ENCODE measurements at places on chromosomes 7 and 10.

DNA sequence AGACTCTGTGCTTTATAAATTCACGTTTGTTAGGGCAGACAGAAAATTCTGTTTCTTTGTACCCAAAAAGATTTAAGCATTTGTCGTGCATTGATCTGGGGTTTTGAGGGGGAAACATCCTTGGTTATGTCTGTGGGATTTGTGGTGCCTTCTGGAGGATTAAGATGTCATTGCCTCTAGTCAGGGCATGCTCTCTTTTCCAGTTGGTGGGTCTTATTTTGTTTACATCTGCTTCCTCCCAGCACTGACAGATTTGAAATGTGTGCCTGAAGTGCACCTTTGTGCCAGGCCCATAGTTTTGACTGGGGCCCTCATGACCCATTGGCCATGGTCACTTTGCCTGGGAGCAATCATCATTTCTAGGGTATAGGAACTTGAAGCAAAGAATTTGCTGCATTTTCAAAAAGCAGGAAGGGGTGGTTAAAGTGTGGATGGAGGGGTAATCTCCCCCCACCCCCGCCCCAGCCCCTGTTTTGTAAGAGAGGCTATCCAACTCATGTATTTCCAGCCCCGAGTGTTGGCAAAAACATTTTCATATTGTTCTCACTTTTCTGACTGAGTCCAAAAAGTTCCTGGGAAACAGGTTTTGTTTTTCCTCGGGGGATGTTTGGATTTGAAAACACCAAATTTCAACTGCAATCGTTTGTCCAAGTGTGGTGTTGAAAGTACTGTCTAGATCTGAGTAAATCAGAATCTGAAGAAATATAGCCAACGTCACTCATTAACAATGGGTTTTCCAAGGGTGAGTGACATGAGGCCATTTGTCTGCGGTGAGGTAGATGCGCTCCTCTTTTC, 388.2 kb upstream of the GALNT17 start:
- no peak for DNase-seq

DNA sequence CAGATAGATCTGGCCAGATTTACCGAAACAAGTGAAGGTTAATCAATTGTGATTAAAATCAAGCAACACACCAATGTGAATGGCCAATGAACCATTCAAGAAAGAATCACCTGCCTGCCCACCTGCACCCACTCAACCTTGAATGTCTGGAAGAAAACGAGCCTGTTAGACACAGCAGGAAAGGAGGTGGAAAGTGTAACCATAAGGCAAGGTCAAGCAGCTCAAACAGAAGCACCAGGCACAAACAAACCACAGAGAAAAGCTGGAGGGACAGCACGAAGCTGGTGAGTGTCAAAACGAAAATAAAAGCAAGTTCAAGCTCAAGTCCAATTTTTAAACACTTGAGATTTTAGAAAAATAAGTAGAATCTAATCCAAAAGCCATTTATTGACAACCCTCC, 64.9 kb downstream of the STEAP1B start:
- DNase-seq, result no peak

- DNase-seq, result no peak
Observed at GRCh38 chr7:118844748-118845147, 620.2 kb downstream of the ANKRD7 start.

- no peak for DNase-seq
Observed at GRCh38 chr10:124009231-124010015, 84.0 kb downstream of the CHST15 start.

DNA sequence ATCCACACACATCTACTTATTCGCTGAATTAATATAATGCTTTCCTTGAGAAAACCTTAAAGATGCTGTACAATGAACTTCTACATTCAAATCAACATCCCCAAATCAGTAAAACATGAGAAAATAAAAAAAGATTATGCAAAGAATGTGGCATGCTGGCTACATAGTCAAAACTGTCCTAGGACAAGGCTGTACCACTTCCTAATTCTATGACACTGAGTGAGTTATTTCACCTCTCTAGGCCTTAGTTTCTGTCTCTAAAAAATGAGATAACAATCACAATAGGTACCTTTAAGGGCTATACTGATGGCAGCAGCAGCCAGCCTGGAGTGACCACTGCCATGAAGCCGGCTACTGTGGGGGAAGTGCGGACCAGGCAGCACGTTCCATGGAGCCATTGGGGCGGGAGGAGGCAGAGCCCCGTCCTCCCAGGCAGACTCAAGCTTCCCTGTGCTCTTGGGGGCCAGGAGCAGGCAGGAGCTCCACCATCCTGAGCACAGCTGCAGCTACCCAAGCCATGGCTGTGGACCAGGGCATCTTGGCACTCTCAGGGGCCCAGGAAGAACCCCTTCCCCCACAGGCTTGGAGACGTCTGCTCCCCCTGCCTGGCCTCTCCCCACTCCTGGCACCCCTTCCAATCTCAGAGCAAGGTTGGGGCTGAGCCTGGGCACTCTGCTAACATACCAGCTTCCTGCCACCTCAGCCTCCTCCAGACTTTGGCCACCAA, 110.2 kb downstream of the ELAPOR2 start:
- DNase-seq, result no peak

DNA sequence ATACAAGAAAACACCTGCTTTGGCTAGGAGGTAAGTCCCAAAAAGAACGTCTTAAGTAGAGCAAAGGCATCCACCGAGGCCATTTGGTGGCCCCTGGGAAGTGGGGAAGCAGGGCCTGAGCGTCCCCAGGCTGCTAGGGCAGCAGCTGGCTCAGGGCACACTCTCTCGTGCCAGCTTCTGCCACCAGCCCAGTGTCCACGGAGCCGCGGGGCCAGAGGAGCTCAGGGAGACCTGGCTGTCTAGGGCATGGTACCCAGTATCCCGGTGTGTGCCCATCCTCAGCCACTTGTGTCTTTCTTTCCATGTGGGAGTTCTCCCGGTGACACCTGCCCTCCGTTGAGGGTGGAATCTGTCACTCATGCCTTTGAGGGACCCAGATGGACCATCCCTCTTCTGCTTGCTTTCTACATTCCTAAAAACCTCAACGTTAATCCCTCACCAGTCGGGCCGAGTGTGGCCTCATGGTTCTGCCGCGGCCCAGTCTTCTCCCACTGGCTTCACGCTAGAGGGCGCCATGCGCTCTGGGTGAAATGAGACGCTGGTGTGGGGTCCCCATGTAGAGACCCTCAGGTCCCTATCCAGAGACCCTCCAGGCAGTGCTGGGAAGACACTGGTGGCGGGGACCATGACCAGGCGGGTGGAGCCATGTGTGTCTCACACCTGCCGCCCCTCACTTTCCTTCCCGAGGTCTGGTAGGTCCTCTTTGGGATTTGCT, 9.5 kb upstream of the AP5Z1 start:
- no peak for DNase-seq

GRCh38 chr10:135601-136464, 578 bp downstream of the ZMYND11 start:
- peak; percentile 47 for DNase-seq

DNA sequence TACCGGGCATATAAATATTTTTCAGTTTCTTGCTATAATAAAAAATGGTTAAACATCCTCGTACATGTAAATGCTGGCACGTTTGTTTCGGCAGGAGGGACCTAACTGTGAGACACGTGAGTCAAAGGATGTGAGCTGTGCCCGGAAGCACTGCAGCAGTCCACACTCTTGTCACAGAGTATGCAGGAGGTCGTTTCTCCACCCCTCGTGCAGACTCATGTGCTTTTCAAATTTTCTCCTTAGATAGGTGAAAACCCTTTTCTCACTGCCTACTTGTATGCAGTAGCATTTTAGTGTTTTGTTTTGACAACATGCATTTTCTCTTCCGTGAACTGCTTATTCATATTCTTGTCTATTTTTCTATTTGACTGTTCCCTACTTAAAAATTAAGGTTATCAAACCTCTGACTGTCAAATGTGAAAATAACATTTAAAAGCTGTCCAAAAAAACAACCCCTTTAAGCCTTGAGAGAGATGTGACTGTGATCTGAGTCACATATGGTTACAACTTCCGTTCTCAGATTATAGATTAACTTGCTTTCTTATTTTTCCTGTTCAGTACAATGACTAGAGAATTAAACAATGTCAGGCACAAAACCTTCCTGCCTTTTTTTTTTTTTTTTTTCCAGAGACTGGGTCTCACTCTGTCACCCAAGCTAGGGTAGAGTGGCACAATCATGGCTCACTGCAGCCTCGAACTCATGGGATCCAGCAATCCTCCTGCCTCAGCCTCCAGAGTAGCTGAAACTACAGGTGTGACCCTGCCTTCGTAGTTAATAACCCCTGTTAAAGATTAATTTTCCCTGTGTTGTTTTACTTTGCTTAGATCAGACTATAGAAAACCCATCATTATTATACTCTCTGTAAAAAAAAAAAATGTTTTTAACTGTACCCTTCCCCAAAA, 45.1 kb downstream of the DPY19L1 start:
- DNase-seq, result no peak

DNA sequence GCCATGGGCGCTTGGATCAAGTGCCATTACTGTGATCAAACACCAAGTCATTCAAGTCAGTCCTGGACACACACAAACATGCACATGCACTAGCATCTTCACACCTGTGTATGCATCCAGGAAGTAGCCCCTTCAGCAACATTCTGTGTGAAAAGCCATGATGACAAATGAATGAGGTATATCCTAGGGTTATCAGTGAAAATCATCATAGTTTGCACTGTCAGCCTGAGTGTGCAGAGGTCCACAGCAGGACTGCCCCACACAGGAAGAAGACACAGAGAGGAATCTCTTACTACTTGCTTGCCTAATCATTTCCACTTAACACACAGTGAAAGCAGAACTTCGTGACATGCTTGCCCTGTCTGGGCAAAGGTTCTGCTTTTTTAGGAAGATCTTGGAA, 184.0 kb upstream of the ADO start:
- DNase-seq, result peak; percentile 57

DNA sequence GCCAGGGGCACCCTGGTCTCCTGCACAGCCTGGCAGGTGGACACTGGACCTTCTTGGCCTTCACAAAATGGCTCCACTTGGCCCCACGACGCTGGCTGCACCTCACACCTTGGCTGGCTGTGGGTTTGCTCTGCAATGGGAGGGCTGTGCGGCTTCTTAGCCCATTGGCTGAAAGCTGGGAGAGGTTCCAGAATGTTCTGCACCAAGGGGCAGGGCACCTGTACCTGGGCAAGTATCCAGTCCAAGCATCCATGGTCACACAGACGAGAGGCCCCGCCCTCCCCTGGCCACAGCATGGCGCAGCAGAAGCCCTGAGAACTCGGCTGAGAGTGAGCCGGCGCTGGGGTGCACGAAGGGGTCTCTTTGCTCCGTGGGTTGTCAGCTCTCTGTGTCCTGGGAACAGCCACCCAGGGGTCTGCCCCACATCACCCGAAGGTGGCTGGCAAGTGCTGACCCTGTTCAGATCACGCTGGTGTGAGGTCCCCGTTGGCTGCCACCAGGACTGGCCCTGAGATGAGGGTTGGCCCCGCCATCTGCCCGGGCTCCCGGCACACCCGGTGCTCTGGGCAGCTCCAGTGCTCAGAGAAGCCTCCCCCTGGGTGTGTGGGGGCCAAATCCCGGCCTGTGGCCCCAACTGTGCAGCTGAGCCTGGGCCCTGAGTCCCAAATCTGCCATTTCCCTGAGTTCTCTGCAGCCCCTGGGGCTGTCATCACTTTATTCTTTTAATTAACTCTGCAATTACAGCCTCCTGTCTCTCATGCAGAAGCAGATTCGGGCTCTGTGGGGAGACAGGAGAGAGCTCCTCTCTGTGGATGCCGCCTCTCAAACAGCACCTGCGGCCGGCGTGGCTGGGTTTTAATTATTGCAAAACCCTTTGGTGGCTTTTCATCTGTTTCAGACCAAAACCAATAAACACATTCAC, 19.4 kb upstream of the ADGRA1 start:
- DNase-seq, result no peak

DNA sequence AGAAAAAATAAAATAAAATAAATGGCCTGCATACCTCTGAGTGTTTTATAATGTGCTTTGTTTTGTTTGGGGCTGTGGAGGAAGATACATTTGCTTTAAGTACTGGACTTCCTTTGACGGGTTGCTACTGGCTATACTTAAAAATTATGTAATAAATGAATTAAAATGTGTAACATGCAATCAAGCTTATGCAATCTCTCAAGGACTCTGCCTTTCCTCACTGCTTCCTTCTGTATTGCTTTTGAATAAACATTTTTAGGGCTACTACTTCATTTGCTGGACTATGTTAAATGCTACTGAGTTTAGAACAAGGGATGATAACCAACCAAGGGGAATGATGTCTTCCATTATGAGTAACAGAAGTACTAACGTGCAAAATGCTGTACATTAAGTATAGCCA, 91.6 kb downstream of the ETV1 start:
- no peak for DNase-seq

DNA sequence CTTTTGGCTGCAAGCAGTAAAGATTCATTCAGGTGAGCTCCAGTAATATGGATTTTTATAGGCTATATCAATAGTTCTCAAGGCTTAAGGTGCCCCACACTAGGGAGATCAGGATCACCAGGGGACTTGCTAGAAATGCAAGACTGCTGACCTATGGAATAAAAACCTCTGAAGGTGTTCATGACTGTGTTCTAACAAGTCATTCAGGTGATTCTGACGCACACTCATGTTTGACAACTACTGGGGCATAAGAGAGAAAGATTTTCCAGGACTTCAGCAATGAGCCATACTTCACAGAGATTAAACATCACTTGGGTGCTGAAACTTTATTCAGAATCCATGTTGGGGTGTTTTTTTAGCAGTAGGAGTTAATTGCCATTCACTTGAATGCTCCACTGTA, 4.8 kb upstream of the TAS2R38 start:
- DNase-seq, result no peak

DNA sequence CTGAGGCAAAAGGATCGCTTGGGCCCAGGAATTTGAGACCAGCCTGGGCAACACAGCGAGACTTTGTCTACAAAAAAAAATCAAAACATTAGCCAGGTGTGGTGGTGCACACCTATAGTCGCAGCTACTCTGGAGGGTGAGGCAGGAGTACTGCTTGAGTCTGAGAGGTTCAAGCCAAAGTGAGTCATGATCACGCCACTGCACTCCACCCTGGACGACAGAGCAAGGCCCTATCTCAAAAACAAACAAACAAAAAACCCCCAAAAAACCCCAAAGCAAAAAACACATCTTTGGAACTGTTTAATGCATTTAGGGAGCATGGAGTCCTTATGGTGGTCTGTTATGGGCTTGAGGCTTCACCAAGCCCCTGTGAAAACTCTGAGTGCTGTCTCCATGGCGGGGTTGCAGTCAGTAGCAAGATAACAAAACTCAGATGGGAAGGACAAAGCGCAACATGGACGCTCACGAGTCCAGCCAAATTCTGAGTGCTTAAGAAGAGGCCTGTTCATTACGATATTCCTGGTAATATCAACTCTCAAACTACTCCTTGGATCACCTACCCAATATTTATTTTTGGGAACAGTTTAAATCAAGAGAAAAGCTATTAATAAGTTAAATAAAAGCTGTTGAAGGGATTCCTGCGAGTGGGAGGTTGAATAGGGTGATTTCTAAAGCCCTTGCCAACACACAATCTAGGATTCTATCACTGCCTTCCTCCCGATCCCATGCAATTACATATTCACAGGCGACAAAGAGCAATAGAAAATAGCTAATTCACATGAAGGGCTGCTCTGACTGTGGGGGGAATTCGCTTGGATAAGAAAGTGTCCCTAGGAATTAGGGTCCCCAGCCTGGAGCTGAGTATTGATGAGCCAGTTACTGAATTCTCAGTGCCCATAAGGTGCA, 123.3 kb downstream of the HIPK2 start:
- DNase-seq, result no peak

GRCh38 chr7:5012985-5013384, 32.7 kb upstream of the RBAK start:
- DNase-seq, result no peak

- DNase-seq, result no peak
Observed at GRCh38 chr7:1950066-1950451, 280.0 kb downstream of the ELFN1 start.

- peak; percentile 90 for DNase-seq
Observed at GRCh38 chr7:151013733-151014497, 10.4 kb downstream of the ATG9B start.
